Activated naive CD8-positive, alpha-beta T cell treated with anti-CD3 and anti-CD28 coated beads for 36 hours (primary cell): ENCODE measurements at places on chromosomes 3 and 15.

- DNase-seq: no peak
Observed at GRCh38 chr15:40407330-40407990, 1.9 kb downstream of the IVD start.

DNA sequence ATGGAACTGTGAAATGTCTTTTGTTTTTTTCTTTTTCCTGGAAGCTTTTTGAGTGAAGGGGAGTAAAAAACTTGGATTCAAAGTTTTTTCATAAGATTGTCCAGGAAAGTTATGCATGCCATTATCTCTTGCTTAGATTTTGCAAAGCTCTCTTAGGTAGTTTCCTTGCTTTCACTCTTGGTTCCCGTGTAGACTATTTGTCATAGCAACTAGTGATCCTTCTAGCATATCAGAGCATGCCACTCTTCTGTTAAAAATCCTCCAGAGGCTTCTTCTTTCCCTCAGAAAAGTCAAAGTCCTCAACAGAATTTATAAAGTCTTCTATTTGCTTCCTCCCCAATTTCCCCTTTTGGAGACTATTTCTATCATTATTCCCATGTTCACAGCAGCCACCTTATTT lies 21.1 kb downstream of the GTF2E1 start:
- no peak for DNase-seq

DNA sequence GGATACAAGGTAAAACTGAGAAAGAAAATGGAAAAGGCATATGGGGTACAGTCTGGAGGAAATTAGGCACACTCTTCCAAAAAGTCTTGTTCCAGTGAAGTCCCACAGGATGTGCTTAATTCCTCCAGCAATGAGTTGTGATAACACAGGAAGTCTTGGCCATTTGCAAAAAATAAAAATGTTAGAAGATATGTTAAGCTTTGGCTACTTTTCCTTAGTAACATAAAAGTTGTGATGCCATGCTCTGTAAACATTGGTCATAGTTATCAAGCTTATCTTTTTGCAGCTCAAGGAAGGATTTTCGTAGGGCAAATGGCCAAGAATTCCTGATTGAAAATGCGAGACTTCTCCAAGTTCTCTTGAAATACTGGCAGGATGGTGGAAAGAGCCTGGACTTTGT lies 26.4 kb downstream of the LNP1 start:
- DNase-seq: no peak

DNA sequence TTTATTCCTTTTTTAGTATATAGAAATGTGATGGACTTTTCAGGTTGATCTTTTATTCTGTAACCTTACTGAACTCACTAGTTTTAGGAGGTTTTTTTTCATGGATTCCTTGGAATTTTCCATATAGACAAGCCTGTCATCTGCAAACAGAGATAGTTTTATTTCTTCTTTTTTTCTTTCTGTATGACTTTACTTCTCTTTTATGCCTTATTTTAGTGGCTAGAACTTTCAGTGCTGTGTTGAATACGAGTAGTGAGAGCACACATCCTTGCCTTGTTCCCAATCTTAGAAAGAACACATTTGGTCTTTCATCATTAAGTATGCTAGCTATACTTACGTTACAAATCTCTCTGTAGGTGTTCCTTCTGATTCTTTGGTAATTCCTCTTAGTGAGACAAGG lies 336.5 kb downstream of the PTPRG start:
- DNase-seq: no peak

DNA sequence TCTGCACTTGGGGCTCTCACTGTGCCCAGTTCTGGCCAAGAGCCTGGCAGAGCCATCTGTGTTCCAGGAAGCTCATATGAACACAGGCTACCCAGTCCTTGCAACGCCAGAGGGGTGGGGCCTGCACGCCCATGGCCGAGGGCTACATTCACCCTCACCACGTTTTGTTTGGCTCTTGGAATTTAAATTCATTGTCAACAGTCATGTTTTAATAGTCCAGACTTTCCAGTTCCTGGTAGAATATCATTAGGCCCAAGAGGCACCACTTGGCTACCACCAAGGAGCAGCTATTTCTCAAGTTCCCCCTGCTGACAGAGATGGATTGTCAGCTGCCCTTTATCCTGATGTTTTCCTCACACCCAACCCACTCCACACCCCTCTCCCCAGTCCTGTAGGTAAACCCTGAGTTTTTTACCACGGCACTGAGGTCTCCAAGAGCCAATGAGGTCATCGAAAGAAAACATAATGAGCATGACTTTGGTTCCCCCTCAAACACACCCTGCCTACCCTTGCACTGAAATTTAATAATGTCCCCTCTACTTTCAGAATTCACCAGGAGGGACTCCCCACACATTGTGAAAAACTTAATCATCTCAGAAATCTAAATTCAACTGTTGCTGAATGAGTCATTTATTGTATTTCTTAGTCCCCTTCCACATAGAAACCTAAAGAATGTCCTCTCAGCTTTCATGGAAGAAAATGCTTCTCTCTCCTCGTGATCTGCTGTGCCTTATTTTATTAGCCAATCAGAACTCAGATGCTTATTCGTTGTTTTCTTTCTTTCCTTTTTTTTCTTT lies 125.1 kb downstream of the SHQ1 start:
- DNase-seq: peak; percentile 26

DNA sequence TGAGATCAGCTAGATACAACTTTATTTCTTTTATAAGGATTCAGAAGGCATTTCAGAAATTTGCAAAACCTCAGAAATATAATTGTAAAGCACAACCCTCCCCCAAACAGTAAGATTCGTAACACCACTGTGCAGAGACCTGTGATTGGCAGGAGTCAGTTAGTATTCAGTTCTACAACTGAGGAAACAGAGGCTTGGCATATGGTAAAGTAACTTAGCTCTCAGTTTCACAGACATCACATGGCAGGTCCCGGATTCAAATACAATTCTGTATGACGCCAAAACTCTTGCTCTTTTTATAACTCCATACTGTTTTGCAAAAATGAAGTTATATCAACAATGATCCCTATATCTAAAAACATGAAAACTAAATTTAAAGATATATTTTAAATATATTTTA lies 225.6 kb upstream of the LMCD1 start:
- DNase-seq: no peak

GRCh38 chr15:65084500-65085206 lies 8.1 kb downstream of the KBTBD13 start:
- DNase-seq: no peak

GRCh38 chr15:79953951-79954444 lies 17.0 kb downstream of the BCL2A1 start:
- no peak for DNase-seq

DNA sequence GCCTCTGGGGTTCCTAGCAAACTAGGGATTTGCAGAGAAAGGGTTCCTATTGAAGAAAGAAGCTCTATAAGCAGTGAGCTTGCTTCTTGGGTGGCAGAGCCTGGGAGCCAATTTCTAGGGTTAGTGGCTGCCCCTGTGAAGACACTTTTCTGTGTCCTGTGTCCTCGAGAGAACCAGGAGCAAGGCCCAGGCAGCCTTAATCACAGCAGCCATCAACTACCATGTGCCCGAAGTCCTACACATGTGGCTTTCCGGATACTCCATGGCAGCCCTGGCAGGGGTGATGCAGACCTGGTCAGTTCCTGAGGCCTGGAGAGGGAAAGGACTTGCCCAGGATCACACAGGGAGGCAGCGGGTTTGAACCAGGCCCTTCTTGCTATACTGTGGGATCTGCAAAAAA lies 27.7 kb upstream of the TSPAN3 start:
- DNase-seq: no peak

DNA sequence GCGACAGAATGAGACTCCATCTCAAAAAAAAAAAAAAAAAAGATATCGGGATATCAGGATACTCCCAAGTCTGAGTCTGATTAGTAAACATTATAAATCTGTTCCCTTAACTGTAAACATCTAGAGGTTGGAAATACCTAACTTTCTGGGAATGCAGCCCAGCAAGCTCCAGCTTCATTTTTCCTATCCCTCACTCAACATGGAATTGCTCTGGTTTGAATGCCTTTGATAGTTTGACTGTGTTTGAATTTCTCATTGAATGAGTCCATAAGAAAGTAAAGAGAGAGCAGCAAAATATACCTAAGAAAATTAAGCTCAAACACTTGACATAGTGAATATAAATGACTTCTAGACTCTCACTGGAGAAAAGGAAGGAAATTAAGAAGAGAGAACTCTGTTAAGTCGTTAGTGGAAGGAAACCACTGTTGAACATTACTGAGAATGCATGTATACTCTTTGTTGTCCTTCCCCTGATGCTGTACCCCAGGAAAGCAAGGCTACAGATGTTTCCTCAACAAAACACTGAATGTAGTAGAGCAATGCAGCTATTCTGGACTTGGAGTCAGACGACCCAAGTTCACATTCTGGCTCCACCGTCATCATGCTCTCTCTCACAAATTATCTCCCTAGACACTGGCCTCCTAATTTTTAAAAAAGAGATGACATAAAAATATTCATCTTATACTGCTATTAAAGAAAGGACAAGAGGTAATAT lies 62.4 kb downstream of the CD200 start:
- no peak for DNase-seq

DNA sequence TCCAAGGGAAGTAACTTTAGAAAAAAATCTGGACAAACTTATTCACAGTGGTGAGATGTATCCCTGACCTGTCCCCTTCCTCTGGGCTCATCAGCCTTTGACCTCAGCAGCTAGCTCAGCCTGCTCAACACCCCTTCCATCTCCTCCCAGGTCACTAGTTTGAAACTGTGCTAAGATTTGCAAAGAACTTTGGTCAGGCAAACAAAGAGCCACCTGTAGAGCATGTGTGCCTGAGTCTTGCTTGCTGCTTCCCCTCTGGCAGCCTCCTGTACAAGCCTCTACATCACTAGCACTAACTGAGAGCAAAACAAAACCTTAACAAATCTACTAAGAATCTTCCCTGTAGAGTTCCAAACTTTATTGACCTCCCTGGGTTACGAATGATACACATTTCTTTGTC lies 43.9 kb downstream of the NR1I2 start:
- DNase-seq: no peak

DNA sequence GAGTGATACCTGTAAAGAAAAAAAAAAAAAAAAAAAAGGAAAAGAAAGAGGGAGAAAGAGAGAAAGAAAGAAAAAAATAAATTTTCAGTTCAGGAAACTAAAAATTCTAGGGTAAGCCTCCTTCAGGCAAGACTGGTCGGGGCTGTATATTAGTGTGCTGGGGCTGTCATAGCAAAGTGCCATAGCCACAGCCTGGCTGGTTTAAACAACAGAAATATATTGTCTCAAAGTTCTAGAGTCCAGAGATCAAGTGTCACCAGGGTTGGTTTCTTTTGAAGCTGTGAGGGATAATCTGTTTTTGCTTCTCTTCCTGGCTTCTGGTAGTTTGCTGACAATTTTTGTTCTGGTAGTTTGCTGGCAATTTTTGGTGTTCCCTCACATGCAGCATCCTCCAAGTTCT lies 48.4 kb upstream of the SLC25A26 start:
- no peak for DNase-seq

GRCh38 chr15:42133886-42134502 lies 22.4 kb downstream of the PLA2G4F start:
- peak; percentile 64 for DNase-seq

- DNase-seq: no peak
Observed at GRCh38 chr3:188051801-188052168, 102.2 kb upstream of the LPP start.

DNA sequence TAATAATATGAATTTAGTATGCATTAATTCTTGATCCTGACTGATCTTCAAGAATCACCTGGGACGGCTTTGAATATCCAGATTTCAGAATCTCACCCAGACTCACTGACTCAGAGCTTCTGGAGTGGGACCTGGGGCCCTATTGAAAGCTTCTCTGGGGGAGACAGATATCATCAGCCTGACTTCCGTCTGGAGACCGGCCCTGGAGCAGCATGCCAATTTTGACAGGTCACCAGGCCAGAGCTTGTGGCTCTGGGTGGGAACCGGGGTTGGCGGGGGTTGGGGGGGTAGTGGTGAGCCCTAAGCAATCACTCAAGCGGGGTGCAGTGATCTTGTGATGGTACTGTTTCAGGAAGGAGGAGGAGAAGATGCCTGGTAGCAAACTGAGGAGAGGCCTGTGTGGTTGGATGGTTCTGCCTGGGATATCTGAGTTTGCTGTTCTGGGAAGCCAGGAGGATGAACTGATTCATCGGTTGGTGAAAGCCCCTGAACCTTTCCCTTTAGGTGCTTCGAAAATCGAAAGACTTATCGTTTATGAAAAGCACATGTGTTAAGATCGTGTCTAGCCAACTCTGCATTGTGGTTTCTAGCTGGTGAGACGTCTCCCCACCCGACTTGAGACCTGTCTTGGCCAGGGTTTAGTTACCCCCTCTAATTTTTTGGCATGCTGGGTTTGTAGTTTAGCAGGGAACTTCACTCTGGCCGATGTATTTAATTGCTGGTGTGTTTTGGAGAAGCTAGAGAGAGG lies 263.9 kb upstream of the C2CD4B start:
- no peak for DNase-seq

DNA sequence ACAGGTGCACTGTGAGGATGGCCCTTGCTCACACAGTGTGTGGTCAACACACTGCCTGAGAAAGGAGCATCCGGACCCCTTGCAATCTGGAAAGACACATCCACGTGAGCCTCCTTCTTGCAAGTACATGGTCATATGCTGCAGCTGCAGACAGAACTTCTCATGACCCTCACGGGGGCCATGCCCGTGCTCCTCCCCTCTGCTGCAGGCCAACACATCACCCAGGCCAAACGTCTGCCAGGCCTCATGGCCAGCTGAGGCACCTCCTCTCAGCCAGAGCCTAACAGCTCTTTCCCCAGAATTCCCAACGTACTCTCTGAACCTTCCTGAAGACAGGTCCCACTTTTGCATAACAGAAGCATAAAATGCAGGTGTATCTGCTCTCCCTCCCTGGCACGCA lies 25.3 kb downstream of the SLC41A3 start:
- DNase-seq: no peak

GRCh38 chr3:30042274-30042859 lies 564.0 kb upstream of the TGFBR2 start:
- peak; percentile 50 for DNase-seq

- no peak for DNase-seq
Observed at GRCh38 chr15:48939648-48940047, 24.1 kb downstream of the SHC4 start.

DNA sequence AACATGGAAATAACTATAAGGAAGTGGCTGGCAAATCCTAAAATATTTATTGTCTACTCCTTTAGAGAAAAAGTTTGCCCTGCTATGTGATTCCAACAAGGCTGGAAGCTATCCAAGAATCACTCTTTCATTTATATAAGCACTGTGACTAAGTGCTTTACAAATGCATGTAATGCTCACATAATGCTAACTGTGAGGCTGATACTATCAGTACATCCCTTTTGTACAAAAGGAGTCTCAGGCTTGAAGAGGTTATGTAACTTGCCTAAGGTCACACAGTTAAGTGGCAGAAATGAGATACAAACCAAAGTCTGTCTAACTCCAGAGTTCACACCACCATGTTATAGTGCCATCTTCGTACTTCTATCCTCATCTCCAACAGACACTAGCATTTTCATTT lies 17.0 kb downstream of the TOPBP1 start:
- no peak for DNase-seq

- no peak for DNase-seq
Observed at GRCh38 chr3:46700772-46701171, 420 bp upstream of the TMIE start.

- no peak for DNase-seq
Observed at GRCh38 chr3:46537316-46537715, 28.8 kb downstream of the LRRC2 start.

GRCh38 chr15:89129123-89129815 lies 41.0 kb downstream of the ABHD2 start:
- peak; percentile 43 for DNase-seq
